Natural killer cell (primary cell): ENCODE measurements at places on chromosomes 1 and 21.
A peak's percentile ranks its signal among the peaks of the same experiment; 100 is the strongest.

GRCh38 chr1:208093754-208094719 is 150.1 kb downstream of the PLXNA2 start:
- DNase-seq = peak; percentile 70

DNA sequence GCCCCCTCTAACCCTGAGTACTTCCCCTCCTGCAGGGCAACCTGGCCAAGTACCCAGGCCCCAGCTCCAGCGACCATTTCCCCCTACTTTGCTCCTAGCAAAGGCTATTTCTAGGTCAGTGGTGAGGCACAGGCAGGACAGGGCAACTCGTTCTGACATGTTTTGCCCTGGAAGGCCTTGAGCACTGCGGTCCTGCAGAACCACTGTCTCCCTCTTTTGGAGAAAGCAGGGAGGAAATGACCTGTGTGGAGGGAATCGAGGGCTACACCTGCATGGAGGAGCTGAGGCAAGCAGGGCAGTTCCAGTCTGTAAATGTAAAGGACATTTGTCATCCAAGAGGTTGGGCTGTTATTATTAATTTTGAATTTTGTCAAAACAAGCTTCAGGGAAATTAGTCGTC is 99.1 kb downstream of the PPIAL4G start:
- DNase-seq = no peak

DNA sequence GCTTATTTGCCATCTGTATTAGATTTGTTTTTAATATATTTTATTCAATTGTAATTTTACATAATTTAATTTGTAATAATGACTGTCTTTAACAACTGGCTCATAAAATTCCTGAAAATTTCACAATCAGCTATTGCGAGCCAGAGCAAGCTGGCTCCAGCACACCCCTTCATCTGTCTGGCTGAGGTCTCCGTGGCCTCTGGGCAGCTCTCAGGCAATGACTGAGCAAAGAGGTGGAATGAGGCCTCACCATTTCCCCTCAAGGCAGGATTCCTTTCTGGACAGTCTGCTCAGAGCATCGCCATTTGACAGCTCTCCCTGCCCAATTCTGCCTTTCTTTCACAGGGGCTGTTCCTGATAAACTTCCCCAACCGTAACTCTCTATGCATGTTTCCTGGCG is 5.8 kb upstream of the KANK4 start:
- no peak for DNase-seq

GRCh38 chr1:241356519-241357365 is at the start of gene RGS7:
Gene RGS7, minus strand, starts transcription at chr1:241357205.
- no peak for DNase-seq

DNA sequence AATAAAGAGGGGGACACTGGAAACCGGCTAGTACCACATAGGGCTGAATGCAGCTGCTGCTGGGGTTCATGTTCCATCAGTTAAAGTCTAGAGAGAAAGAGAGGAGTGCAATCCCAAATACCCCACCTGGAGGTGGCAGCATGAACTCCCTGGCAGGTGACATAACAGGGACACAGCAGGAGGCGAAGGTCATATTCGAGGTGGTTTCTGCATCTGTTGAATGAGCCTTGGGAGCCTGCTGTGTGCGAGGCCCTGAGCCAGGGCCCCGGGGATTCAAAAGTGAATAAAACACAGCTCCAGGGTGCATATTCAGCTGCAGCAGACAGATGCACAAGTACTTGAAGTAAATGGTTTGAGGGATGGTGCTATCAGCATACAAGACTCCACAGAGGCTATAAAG is 456.8 kb downstream of the SETD4 start:
- no peak for DNase-seq

- no peak for DNase-seq
Observed at GRCh38 chr1:66562561-66562960, 28.6 kb downstream of the SGIP1 start.

DNA sequence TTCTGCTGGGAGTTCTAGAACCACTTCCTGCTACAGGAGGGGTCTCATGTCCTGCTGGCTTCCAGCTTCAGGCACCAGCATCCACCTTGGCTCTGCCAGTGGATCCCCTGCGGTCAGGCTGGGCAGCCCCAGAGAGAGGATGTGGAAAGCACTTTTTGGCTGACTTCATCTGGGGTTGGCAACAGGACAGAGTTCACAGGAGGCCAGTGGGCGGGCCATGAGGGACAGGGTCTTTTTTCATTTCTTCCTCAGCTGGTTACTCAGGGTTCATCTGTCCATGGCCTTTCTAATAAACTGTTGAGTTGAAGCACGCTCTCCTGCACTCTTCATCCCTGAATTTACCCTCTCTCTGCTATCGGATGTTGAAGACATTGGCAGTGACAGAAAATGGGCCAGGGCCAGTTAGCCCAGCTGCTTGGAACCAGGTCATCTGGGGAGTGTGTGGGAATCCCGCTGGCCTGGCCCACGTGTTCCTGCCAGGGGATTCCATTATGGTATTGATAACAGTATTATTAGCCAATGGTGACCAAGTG is 45.2 kb downstream of the RPS6KA1 start:
- no peak for DNase-seq
